ENCODE measurements at places on chromosomes 6 and 20.

DNA sequence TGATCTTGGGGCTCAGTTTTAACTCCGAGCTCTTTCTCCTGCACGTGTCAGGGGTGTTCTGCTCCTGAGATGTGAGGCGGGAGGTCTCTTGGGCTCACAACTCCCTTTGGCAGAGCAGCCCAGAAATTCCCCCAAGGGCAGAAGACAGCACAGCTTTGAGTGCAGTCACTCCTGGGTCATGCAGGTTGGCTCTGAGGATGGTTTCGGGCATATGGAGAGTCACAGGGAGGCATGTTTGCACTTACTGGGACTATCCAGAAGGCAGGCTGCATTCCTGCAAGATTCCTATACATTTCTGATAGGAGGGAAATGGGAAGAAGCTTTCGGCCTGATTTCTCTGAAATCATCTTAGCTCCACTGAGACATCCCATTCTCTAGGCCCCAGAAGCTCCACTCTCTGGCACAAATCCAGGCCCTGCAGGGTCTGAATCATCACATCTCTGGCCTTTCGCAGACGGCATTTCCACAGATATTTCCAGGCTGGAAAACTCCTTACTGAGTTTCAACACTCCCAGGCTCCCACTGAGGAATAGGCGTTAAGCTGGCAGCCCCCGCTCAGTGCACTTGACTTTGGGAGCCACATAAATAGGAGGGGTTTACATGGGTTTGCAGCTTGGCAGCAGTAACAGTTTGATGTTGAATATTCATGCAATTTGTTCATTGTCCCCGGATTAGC, 39.7 kb downstream of the AGPAT4 start:
- DNase-seq, result peak; percentile 33

DNA sequence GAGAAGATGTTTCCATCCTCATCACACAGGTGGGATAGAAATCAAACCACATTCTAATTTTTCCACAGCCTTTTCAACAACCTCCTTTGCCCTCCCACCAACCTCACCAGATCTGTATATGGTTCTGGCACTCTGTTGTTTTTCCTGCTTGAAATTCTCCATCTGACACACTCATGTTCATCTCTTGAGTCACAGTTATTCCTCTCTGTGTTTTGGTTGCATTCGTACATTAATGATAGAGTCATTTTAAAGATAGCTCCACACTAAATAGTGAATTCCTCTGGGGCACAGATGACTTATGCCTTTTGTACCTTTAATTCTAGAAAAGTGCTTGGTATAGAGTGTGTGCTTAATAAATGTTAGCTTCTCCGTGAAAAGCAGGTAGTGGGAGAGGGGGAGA, 1.4 kb upstream of the GCLC start:
- no peak for DNase-seq

- DNase-seq, result no peak
Observed at GRCh38 chr6:57021086-57021720, 25.3 kb upstream of the KIAA1586 start.

DNA sequence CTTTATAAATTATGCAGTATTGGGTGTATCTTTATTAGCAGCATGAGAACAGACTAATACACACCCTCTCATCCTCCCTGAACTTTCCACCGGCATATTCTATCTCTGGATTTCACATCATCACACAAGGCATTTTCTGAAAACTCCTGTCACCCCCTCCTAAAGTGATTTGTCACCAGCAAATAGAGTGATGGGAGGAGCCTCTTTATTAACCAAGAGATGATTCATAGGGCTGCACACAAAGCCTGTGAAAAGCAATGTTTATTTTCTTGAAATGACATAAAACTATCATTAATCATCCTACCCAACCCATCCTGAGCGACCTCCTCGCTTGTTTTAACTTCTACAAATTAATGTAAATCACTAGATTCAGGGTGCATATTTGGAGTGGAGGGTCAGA, 394.7 kb upstream of the SULF2 start:
- no peak for DNase-seq

GRCh38 chr20:47597090-47597489, 95.4 kb downstream of the NCOA3 start:
- DNase-seq, result no peak

DNA sequence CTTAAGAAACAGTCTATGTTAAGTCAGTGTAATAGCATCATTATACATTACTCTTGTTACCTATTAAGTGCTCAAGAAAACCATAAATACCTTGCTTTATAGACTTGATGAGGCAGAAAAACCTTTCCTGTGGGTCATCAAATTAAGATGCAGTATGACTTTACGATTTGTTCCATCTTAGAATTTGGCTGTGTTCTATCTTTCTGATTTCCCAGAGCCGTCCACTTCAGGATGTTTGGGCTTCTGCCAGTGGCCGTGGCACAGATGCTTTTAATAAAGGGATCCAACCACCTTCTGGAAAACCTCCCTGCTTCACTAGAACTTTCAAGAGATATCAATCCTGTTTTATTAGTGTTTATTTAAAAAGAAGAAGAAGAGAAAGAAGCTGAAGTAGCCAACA, 71.2 kb downstream of the PDE7B start:
- no peak for DNase-seq

DNA sequence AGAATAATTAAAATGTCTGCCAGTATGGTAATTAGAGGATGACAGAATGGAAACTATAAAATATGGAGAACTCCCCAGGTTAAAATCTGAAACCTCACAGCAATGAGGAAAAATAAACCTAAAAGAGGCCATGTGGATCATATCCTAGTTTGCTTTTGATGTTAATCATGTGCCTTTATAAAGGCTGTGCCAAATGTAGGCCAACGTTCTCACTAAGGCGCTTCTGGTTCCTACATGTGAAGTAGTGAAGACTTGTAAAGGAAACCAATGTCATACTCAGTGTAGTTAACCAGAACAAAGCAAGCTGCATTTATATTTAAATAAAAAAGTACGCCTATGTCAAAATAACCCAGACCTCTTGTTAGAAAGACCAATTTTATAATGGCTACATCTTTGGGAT, 113.7 kb upstream of the FAM184A start:
- no peak for DNase-seq

- DNase-seq, result no peak
Observed at GRCh38 chr20:48674461-48674860, 153.3 kb downstream of the PREX1 start.
